ENCODE measurements at places on chromosomes 1 and 21.
A peak's percentile ranks its signal among the peaks of the same experiment; 100 is the strongest.

DNA sequence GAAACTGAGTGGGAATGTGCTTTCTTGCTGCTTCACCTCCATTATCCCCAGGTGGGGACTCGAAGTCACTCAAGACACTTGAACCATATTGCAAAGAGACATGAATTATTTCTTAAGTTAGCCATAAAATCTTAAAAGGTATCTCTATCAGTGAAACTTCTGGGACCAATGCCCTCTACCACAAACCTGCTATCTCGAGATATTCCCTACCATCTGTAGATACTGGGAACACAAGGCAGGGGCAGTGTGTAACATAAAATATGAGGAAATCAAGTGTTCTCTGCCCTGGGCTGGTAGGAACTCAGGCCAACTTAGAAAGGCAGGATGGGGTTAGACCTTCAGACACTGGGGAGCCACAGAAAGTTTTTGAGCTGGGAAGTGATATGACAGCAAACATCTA is 1.3 kb upstream of the CD58 start:
- DNase-seq = no peak

- no peak for DNase-seq
Observed at GRCh38 chr1:233641029-233641428, 27.1 kb downstream of the KCNK1 start.

DNA sequence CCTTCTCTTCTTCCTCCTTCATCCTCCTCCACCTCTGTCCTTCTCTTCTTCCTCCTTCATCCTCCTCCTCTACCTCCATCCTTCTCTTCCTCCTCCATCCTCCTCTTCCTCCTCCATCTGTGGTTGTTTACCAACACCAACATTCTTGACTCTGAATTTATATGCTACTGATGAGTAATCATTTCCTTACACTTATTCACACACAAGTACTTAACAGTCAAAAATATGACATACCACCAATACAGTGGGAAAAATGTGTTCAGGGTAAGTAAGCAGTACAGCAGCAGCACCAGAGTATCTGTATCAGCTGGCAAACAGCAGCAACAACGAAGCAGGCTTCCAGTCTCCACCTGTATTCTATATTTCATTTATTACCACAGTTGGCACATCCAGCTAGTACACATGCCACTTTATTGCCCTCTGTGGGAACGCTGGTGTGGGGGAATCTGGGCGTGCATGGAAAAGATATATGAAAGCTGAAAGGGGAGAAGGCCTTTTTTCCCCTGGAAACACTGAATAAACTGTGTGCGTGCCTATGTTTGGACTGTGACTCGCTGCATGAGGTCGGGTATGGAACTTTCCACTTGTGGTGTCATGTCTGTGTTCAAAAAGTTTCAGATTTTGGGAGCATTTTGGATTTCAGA is 16.0 kb downstream of the ADSS2 start:
- no peak for DNase-seq

- DNase-seq = no peak
Observed at GRCh38 chr1:232018231-232019025, 391.8 kb downstream of the DISC1 start.

GRCh38 chr1:185532856-185533255 is 201.3 kb upstream of the HMCN1 start:
- DNase-seq = no peak

DNA sequence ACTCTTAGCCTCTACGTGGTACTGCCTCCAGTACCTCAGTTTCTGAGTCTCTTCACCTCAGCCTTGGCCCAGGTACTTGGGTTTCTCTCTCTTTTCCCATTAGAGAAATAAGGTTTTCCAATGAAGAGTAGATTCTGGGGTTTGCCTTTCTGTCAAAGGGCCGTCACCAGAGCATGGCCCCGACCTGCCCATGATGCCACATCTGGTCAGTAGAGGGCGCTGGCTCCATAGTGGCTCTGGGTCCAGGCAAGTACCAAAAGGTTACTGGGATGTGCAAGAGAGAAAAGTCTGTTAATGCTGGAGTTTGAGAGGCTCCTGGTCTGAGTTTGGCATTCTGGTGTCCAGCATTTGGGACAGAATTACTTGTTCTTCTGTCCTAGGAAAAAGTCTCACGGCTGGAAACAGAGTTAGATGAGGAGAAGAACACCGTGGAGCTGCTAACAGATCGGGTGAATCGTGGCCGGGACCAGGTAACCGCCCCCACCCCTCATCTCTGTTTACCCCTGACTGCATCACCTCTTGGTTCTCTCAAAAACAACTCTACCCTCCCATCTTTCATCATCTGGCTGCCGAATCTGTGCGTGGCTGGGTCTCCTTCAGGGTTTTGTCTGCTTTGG is 5.3 kb upstream of the TUFT1 start:
- DNase-seq = peak; percentile 74

- no peak for DNase-seq
Observed at GRCh38 chr1:41936107-41936506, 17.4 kb upstream of the HIVEP3 start.

GRCh38 chr1:179968284-179968993 is 13.8 kb downstream of the CEP350 start:
- no peak for DNase-seq

- no peak for DNase-seq
Observed at GRCh38 chr1:92123868-92124267, 43.7 kb downstream of the BTBD8 start.

DNA sequence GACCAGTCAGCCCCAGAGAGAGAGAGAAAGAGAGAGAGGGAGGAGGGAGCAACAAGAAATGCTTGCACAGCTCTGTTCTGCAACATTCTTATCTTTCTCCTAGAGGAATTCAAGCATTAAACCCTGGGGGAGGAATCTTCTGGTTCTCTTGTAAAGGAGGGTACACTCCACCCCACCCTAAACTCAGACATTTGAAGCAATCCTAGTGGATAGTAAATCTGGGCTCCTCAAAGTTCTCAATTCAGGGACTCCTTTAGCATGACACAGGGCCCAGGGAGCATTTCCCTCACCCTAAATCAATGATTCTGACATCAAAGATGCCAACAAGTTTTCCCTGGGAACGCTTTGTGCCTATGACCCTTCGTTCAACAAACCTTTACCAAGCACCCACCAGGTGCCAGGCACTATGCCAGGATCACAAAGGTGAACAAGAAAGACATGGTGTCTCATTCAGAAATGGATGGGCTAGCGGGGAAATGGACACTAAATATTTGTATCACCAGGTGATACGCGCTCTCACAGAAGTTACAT is 11.9 kb upstream of the CAPN2 start:
- DNase-seq = no peak

GRCh38 chr1:43271186-43272118 is 1.7 kb downstream of the TMEM125 start:
- DNase-seq = no peak

- DNase-seq = no peak
Observed at GRCh38 chr1:115308969-115309368, 29.1 kb downstream of the NGF start.

- no peak for DNase-seq
Observed at GRCh38 chr1:80917826-80918225, 882.9 kb upstream of the ADGRL2 start.

- peak; percentile 88 for DNase-seq
Observed at GRCh38 chr1:39639305-39640130, at the start of gene HEYL. TSS of gene HEYL (minus strand) at chr1:39639643. CDS start at chr1:39639625, 18 bp downstream.

DNA sequence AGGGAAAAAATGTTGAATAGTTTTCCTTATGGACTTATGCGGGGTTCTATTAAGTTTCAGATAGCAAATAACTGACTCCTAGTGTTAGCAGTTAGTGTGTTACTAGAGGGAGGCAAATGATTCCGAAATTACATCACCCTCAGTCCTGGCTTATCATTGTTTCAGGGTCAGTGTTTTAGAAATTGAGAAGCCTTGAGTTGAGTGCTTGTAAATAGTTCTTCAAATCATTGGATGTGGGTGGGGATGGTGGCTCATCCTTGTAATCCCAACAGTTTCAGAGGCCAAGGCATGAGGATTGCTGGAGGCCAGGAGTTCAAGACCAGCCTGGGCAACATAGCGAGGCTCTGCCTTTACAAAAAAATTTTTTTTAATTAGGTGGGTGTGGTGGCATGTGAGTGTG is 21.3 kb downstream of the SOAT1 start:
- no peak for DNase-seq

All from heart right ventricle (tissue), 16 donors.